Stimulated activated CD4-positive, alpha-beta T cell treated with anti-CD3 and anti-CD28 coated beads, Interleukin-4, amount 100 ng/mL, for 1 hour (primary cell): ENCODE measurements at places on chromosomes 3 and 15.
A peak's percentile ranks its signal among the peaks of the same experiment; 100 is the strongest.

DNA sequence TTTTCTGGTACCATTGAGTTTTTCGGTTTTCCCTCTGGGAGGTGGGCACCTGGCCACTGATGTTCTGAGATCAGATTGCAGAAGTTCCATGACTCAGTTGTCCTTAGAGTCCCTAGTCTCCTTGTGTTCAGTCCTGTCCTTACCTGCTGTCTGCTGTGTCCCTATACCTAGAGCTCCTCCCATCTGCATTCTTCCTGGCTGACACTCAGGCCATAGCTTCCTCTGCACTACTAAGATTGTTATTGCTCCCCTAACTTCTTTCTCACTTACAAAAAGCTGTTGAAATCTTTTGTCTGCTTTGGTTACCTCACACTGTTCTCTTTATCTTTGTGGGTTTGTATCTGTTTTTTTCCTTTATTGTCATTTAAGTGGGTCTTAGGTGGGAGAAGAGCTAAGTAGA lies 13.2 kb downstream of the USP3 start:
- no peak for DNase-seq

DNA sequence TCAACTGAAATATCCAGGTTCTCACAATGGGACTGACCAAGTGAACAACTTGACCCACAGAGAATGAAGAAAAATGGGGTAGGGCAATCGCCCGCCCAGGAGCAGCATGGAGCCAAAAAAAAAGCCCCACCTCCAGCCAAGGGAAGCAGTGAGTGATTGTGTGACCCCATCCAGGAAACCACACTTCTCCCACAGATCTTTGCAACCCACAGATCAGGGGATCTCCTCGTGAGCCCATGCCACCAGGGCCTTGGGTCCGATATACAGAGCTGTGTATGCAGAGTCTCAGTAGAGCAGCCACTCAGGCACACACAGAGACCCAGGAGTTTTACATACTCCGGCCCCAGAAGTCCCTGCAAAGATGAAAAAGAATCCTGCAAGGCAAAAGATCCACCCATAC lies 35.7 kb downstream of the PYGO1 start:
- DNase-seq: no peak

GRCh38 chr15:68907396-68907923 lies 22.9 kb upstream of the SPESP1 start:
- DNase-seq: no peak

DNA sequence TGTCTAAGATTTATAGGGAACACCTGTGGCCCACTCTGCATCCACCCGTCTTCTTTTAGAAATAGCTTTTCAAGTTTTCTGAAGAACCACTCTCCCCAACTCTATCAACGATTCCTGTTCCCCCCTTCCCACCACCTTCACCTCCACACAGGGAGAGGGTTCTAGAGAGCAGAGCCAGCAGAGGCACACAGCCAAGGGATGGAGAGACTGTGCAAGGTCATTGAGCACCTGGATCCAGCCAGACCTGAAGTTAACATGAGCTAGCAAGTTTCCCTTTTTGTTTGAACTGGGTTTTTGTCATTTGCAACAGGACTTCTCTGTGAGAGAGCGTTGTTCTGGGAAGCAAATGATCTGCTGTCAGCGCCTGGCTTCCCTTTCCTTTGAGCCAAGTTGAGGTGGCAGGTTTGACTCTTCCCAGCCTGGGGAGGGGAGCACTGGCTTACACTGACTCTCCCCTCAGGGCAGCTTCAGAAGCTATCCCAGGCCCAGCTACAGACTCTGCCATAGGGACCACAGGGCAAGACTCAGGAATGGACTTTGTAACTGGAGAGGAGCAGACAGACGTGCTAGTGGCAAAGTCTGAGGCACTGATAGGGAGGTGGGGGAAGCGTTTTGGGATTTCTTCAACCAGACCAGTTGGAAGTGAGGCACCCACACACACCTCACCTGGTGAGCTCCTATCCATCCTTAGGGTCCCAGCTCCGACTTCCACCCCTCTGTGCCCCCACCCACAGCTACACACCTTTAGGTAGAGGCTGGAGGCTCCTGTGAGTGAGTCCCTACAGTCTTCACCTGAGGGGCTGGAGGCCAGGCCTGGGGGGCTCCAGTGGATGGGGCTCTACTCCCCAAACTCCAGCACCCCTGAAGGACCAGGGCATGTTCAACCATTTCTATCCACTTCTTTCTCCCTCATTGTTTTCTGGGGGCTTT lies 19.4 kb upstream of the PLXNA1 start:
- DNase-seq: no peak

GRCh38 chr3:40615110-40615915 lies 90.6 kb downstream of the ZNF621 start:
- DNase-seq: no peak

- DNase-seq: peak; percentile 31
These were observed 55.0 kb downstream of the TMEM44 start for GRCh38 chr3:194577986-194578905.

GRCh38 chr3:11276901-11277300 lies 4.7 kb downstream of the ATG7 start:
- no peak for DNase-seq

DNA sequence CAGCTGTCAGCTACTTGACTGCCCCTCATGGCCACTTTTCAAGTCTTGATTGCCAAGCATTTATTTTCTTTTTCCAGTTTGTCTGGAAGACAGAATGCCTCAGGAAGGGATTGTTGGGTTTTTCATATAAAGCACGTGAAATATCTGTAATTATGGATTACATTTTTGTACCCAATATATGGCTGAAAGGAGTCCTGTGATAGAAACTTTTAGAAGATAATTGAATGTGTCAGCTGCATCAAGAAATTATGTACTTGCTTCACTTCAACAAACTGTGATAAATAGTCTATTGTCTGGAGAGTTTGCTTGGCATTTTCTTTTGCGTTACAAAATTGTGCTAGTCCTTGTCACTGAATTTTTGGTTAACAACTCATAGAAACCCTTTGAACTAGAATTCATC lies 247.9 kb upstream of the SLCO3A1 start:
- no peak for DNase-seq

- no peak for DNase-seq
These were observed 140.8 kb upstream of the TSC22D2 start for GRCh38 chr3:150267288-150267687.
